Right atrium auricular region (tissue), 2 donors: ENCODE measurements at places on chromosomes 1 and 21. TPM values are rescaled to one million over a fixed set of nuclear protein-coding genes. Genes with fewer than 3 reads are reported as not detected.

The GJA4 gene
- 31.6 TPM for total RNA-seq

DNA sequence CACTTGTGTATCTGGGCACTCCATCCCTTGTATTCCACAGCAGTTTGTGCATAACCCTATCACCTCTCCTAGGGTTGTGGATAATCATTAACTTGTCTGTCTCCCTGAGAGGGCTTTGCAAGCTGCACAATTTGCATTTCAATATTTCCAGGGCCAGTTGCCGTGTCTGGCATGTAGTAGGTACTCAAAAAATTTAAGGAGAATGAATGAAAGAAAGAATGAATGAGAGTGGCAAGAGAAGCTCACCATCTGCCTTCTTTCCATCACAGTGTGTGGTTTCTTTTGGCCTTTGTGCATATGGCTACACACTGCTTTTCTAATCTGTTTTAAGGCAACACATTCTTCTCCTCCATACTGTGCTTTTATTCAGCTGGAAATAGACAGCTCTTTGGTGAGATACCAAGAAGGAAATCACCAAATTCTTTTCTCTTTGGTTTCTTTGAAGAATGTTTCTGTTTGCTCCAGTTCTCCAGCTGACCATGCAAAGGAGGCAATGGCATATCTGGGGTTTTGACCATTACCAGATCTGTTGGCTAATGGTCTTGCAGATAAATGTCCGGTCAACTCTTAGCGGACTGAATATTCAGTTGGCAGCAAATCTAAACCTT lies 49.4 kb downstream of the NGF start:
- DNase-seq, result no peak

DNA sequence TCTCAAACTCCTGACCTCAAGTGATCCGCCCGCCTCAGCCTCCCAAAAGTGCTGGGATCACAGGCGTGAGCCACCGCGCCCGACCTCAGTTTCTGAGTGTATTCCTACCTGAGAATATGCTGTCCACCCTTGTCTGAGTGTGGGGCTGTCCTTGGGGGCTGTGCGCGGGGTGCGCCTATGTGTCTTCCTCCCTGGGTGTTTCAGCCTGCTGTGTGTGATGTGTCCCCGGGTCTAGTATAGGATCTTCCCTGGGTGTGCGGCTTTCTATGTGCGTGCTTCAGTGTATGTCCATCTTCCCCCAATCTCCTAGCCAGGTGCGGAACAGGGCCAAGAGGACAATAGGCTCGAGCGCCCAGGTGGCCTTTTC lies 8.3 kb upstream of the ID3 start:
- no peak for DNase-seq

DNA sequence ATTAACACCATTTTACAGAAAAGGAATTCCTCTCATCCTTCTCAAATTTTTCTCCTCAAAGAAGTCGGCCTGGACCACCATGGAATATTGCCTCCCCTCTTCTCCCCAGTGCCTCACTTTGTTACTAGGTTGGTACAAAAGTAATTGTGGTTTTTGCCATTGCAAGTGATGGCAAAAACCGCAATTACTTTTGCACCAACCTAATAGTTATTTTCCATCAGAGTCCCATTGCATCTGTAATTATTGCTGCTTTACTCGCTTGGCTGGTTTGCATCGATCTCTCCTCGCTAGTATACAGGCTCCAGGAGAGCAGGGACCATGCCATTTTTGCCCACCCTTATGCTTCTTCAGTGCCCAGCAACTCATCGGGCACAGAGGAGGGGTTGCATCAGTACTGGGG lies 963 bp upstream of the C1orf94 start:
- DNase-seq, result no peak

DNA sequence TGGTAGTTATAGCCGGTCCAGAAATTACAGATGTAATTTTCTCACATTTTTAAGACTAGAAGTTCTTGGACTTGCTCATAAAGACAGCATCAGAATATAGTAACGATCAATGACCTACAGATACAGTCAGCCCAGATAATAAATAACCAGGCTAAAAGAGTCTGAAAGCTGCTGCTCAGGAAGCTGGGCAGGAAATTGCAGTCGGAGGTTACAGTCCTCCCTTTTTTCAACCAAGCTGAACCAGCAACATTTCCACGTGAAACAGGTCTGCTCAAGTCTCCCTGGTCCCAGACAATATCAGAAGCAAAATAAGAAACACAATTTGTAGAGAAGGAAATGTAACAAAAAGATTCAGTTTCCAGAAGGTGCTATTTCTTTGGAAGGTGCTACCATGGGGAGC lies 457.4 kb downstream of the SIPA1L2 start:
- DNase-seq, result no peak

- no peak for DNase-seq
Measured at GRCh38 chr1:180081474-180081873, 73.2 kb upstream of the QSOX1 start.

The LINGO4 gene
- 0.33 TPM for total RNA-seq
